ENCODE measurements at places on chromosomes 3 and 15.

DNA sequence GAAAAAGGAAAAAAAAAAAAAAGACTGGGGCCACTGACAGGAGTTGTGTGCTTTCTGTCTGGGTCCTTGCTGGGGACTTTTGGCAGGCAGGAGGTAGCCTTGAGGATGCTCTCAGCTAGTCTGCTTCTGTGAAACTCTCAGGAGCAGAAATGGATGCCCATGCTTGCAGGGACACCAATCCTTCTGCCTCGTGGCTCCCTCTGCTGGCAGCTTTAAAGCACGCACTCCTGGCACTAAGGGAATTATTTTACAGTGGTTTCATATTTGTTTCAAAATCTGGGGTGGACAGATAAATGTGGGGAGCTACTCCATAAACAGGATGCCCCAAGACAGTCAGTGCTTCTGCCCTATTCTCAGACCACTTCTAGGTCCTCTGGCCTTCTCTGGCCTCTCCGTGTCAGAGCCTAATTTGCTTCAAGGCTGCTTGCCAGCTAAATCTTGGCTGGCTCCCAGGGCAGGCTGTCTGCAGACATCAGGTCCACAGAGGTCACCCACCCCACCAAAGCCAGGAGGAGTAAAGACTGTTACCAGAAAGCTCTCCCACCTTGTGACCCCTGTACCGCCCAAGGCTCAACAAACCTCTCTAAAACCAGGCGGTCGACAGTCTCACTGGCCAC is 17.1 kb downstream of the TRAIP start:
- peak; percentile 60 for DNase-seq

GRCh38 chr3:16801698-16802097 is 83.1 kb upstream of the PLCL2 start:
- DNase-seq, result no peak

DNA sequence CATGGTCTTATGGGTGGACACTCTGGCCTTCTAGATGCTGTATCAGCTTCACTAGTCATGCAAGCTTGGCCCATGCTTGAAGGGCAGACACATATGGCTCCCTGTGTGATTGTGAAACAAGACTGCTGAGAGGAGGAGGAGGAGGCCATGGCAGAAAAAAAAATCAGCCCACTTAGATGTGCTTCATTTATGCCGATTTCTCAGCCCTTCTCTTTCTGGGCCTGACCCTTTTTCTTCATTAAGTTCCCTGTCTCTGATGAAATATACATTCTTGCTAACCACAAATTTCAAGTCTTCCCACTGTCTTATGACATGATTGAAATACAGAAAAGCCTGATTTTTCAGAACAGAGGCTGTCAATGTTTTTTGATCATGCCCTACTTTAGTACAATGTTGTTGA is 213.0 kb upstream of the FEZF2 start:
- no peak for DNase-seq

- no peak for DNase-seq
Observed at GRCh38 chr3:171748064-171748924, 62.0 kb downstream of the PLD1 start.

GRCh38 chr15:45612790-45613415 is 21.9 kb upstream of the SQOR start:
- no peak for DNase-seq

DNA sequence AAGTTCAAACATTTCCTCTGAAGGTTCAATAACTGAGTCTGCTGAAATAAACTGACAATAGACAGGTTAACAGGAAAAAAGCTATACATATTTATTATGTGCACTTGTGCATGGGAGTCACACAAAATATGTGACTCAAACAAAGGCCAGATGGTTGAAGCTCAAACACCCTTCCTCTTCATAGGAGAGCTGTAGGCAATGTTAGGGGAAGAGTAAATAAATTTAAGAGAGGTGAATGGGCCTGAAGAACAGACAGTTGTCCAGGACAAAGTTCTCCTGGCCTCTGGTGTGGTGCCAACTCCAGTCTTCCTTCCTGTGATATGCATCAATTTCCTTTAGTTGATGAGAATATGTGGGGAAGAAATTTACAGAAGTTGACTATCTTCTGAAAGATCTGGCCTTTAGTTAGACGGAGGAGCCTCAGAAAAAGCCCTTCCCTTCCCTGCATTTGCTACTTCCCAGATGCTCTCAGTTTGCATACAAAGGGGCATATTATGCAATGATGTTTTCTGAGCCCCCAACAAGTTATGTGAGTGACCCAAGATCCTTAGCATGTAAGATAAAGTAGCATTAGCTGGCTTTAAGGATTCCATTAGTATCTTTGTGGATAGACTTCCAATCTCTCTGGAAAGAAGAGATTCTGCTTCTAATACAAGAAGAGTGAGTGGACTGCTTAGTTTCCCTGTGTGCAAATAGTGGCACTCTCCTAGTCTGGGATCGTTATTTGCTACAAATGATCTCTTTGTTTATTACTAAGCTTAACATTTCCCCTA is 96.4 kb upstream of the IGSF10 start:
- DNase-seq, result no peak

DNA sequence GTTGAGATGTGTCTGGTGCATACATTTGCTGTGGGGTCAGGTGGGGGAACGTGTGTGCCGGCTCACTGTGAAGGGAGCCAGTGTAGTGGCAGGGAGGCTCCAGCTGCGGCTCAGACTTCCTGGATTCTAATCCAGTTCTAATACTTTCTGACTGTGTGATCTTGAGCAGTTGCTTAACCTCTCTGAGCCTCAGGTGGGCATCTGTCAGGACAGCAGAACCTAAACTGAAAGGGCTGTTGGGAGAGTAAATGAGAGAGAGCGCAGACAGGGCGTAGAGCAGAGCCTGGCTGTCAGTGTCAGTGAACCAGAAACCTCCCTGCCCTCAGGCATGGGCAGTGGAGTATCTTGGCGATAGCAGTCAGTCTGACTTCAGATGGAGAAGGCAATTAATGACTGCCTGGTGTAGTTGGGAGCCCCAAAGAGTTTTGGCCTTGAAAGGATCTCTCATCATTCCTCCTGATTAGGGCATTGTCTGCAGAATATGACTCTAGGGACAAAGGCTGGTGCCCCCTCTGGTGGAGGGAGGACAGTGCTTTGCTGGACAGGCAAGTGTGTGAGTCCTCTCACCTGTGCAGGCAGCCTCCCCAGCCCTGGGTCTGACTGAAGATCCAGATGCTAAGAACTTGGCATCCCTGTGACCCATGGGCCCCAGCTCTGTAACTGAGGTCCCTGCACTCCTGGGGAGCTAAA is 9.6 kb downstream of the KBTBD13 start:
- DNase-seq, result no peak

DNA sequence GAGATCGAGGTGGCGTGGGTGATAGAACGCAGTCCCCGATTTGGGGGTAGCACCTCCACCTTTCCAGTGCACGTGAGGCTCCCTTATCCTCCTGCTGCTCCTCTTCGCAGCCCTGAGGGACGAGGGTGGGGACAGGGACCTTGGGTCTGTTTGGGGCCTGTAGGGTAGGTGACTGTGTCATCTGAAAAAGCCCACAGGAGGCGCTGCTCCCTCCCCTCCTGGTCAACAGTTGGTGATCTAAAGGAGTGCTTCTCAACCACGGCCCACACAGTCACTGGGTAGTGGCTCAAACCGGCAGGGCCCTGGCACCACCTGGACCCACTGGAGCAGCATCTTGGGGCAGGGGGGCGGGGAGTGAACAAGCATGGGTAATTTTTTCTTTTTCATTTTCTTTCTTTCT is 7.1 kb downstream of the LRRK1 start:
- DNase-seq, result no peak

- no peak for DNase-seq
Observed at GRCh38 chr15:67158367-67158766, 93.0 kb downstream of the SMAD3 start.

- no peak for DNase-seq
Observed at GRCh38 chr15:74780523-74781430, 1.1 kb upstream of the CSK start.

- no peak for DNase-seq
Observed at GRCh38 chr3:149134575-149134974, 5.1 kb downstream of the HPS3 start.
